ENCODE measurements at places on chromosomes 6 and 20.

- DNase-seq = no peak
Measured at GRCh38 chr6:4780360-4780812, 4.2 kb downstream of the CDYL start.

DNA sequence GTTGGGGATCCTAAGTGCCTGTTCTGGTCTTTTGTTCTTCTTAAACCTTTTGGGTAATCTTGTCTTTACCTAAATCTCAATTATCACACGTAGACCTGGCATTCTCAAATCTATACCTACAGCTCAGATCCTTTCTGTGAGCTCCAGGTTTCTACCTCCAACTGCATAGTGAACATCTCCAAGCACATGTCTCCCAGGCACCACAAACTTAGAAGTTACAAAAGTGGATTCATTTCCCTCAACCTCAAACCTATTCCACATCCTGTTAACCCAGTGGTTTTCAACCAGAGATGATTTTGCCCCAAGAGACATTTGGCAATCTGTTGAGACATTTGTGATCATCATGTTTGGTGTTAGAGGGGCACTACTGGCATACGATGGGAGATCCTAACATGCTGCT, 183.5 kb downstream of the TENT5A start:
- DNase-seq = no peak

GRCh38 chr6:170366248-170366960, 59.8 kb downstream of the FAM120B start:
- DNase-seq = no peak

- DNase-seq = no peak
Measured at GRCh38 chr20:54255157-54255556, 47.3 kb downstream of the PFDN4 start.

- DNase-seq = no peak
Measured at GRCh38 chr6:11865680-11866300, 87.2 kb upstream of the ADTRP start.

- no peak for DNase-seq
Measured at GRCh38 chr6:169985121-169986015, 233.9 kb downstream of the ERMARD start.

DNA sequence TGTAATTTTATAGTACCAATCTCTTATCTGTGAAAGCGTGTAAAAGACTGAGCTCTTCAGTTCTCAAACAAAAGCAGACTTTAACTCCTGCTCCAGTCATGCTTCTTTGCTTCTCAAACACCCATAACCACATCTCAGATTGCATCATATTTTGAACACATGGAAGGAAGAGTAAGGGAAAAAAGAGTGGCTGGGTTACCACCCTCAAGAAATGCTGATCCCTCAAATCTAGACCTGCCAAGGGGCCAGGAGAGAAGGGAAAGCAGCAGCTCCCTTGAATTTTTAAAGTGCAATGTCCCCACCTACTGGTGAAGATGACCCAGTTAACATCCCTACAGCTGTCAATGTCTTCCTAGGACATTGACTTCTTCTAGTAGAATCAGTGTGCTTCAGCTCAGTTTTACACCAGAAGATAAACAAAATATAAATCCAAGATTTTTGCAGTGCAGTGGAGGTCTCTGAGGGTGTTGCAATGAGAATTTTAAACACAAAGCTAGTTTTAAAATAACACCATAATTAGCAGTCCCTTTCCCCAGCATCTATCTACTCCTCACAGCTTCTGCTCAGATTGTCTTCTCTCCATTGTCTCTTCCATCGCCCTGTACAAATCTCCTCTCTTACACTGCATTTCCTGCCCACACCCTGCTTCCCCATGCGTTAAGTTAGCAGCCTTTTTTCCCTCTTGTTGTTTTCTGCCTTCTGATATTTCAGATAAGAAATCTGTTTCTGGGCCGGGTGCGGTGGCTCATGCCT, 22.6 kb upstream of the HLA-DQB2 start:
- DNase-seq = no peak

DNA sequence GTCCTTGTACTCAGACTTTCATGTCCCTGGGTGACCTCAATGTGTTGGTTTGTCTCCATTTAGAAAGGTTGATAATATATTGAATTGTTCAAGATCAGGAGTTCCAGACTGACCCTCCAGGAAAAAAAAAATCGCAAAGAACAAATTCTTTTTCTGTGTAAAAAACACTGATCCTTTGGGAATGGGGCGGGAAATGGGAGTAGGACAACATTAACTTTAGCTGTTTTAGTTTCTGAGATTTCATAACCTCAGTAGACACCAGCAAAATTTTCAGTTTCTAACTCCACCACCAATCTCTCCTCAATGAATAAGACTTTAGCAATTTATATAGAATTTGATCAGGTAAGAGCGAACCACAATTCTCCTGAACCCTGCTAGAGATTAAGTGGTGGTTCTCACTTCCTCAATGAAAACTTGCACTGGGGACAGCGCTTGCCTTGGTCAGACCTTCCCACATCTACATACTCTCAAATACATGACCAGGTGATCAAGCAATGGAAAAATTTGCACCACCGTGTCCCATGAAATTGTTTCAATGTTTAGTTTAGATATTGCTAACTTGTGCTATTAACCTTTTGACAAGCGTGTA, 231.2 kb upstream of the PLN start:
- DNase-seq = no peak

GRCh38 chr20:19642860-19643259, 115.2 kb upstream of the RIN2 start:
- no peak for DNase-seq

GRCh38 chr6:124119596-124119995, 315.9 kb downstream of the NKAIN2 start:
- no peak for DNase-seq

- DNase-seq = no peak
Measured at GRCh38 chr6:166927240-166927934, 29.0 kb downstream of the RNASET2 start.

DNA sequence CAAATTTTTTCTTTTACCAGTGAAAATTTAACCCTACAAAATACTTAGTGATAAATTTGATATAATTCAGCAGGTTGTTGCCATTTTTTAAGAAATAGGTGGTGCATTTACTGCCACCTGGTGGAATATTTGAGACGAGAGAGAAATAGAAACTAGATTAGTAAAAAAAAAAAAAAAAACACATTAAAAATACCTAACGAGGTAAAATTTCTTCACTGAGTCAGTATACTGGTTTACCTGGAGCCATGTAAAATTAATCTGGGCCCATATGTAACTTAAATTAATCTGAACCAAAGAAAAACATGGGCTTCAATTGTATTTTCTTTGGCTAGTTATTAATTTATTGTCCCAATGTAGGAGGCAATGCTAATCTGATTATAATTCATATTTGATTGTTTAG, 520.8 kb downstream of the EPM2A start:
- no peak for DNase-seq

- DNase-seq = no peak
Measured at GRCh38 chr6:170093276-170093657, 197.6 kb downstream of the DLL1 start.

DNA sequence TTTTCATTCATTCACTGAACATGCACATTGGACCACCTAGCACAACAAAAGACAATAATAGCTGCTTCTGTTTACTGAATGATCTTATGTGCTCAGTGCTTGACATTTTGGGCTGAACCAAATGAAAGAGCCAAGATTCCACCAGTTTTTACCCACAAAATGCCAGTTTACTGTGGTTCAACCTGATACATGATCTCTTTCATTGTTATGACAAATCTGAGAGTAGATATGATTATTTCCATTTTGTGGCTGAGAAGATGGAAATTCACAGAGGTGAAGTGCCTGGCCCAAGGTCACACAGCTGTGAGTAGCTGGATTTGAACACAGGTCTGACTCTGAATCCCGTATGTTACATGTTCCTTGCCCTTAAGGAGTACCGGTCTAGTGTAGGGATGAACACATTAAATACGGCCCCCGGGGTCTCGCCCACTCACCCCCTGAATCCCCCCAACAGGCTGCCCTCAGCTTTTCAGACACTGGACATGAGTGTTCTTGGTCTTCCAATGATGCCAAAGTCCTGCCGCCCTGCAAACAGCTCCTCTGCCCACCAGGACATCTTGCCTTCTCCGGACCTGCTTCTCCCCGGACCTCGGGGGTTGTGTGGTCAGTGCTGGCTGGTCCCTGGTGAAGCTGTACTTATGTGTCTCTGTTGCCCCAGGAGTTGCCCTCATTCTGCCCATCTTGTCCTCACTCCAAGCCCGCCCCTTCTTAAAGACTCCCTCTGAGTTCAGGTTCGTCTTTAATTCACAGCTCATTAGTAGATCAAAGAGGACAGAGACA, 58.6 kb upstream of the SLC32A1 start:
- no peak for DNase-seq

DNA sequence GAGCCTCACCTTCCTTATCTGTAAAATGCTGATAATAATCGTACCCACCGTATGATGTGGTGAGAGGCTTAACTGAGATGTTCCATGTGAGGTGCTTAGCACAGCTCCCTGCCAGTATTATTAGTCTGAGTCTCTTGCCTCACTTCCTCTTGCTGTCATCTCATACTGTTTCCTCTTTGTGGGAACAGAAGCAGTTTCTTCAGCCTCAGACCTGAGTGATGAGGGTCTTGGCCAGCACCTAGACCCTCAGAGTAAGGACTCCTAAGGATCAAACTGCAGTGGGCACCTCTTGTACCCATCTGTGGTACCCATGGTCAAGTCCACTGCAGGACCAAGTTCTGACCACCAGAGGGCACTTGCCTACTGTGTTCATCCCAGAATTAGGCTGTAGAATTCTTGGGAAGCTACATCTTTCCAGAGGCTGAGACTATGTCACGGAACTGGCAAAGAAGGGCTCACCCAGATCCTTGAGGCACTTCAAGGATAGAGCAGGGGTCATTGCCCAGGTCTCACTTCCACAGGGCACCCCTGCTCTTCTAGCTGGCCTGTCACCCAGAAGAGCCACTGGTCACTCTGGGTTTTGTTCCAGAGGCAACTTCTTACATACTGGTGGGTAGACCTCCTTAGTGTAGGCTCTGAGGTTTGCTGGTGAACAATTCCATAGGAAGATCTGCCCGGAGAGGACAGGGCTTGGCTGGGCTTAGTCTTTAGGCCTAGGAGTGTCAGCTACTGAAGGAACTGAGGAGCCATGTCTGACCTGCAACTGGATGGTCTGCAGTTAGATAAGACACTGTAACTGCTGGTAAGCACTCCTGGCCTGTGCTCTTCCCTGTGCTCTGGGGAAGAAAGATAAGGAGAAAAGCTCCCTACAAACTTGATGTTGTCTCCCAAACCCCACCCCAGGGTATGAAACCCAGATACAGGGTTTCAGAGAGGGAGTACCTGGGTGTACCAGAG, 20.6 kb upstream of the SGK2 start:
- DNase-seq = peak; percentile 38

- no peak for DNase-seq
Measured at GRCh38 chr6:28635547-28636158, 110.0 kb downstream of the GPX5 start.

DNA sequence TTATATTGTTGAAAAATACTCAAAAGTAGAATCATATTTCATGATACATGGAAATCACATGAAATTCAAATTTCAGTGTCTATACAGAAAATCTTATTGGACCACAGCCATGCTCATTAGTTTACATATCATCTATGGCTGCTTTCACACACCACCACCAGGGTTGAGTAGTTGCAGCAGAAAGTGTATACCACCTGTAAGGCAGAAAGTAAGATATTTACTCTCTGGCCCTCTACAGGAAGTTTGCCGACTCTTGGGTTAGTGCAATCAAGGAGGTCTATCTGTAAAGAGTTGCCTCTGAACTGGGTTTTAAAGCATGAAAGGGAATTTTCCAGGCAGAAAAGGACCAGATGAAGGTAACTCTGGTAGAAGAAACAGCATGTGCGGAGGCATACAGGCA, 432.3 kb downstream of the DHX35 start:
- no peak for DNase-seq

- no peak for DNase-seq
Measured at GRCh38 chr6:74507649-74508048, 698.2 kb downstream of the COL12A1 start.

- DNase-seq = no peak
Measured at GRCh38 chr6:73768558-73768957, 72.6 kb downstream of the CD109 start.

GRCh38 chr6:48511378-48511777, 400.4 kb upstream of the PTCHD4 start:
- DNase-seq = no peak

DNA sequence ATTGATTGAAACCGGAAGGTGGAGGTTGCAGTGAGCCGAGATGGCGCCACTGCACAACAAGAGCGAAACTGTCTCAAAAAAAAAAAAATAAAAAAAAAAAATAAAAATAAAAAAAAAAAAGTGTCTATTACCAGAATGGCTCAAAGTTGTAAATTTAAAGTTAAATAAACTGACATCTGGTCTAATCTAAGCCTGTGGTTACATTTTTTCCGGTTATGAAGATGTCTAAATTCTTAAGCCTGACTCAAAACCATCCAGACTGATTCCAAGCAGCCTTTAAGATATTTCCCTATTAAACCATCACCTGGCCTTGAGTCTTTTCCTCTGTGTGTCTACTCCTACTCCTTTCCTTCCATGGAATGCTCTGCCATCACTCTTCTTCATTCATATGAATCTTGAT, 371.7 kb upstream of the RUNX2 start:
- no peak for DNase-seq

- DNase-seq = no peak
Measured at GRCh38 chr6:47161176-47161687, 119.1 kb upstream of the ADGRF1 start.

DNA sequence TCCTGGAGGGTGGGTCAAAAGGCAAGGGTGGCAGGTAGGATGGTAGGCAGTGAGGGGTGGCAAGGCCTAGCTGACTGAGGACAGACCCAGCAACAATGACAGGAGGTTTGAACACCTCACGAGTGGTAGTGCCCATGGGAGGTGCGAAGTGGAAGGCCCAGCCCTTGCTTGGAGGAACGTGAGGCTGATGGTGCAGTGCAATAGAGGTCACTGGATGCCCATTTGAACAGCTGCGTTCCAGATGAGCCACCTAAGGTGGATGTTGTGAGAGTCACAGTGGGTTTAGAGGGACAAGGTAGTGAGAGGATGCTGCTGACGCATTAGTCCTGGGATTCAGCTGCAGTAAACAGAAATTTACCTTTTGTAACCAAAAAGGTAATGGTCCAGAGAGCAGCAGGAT, 15.6 kb downstream of the TMEM74B start:
- no peak for DNase-seq

GRCh38 chr6:81158956-81159355, 593.5 kb downstream of the TENT5A start:
- DNase-seq = no peak

Data from activated T-cell treated with anti-CD3 and anti-CD28 coated beads, Interleukin-2, amount 50 U/mL, for 4 hours (primary cell).